ENCODE measurements at places on chromosomes 12 and 14. TPM values are rescaled to one million over a fixed set of nuclear protein-coding genes. Genes with fewer than 3 reads are reported as not detected.

RPGRIP1 gene
- under 0.01 TPM for total RNA-seq

GRCh38 chr14:100281286-100282082, 24.8 kb downstream of the SLC25A29 start:
- peak; percentile 47 for DNase-seq

SERPINA5 gene
- not detected for total RNA-seq

GRCh38 chr12:40184493-40185302, 40.1 kb upstream of the LRRK2 start:
- DNase-seq = no peak

- no peak for DNase-seq
Measured at GRCh38 chr12:101637936-101638335, 43.2 kb downstream of the MYBPC1 start.

GPR84 gene
- total RNA-seq = not detected
